ENCODE measurements at places on chromosomes 3 and 15. TPM values are rescaled to one million over a fixed set of nuclear protein-coding genes. Genes with fewer than 3 reads are reported as not detected.

DNA sequence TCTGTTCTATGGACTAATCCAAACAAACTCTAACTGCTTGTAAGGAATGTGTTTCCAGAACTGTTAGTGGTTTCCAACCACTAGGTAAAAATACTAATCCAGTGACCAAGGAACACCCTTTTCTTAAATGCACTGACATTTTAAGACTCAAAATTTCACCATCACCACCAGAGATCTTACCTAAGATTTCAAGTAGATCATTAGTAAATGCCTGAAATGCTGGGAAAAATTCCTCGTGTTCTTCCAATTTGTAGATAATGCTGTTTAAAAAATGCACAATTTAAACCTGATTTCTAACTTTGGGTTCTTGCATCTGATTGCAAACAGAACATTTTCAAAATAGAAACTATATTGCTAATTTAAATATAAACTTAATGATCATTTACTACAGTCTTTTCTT, 63.4 kb downstream of the ESYT3 start:
- no peak for DNase-seq

DNA sequence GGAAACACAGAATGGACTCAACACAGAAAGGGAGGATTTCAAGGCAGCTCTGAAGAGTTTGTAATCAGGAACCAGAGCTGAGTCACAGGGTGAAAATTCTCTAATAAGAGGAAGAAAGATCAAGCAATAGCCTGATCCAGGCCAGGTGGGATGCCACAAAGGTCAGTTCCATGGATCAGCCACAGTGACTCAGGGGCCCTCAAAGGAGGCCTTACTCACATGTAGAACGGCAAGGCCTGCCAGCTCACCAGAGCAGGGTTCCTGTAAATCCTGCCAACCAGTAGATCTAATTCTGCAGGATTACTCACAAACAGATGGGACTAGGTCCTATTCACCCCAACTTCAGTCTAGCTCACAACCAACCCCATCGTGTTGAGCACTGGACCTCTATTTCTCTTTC, 78.3 kb upstream of the PPP2R3A start:
- DNase-seq, result no peak

DNA sequence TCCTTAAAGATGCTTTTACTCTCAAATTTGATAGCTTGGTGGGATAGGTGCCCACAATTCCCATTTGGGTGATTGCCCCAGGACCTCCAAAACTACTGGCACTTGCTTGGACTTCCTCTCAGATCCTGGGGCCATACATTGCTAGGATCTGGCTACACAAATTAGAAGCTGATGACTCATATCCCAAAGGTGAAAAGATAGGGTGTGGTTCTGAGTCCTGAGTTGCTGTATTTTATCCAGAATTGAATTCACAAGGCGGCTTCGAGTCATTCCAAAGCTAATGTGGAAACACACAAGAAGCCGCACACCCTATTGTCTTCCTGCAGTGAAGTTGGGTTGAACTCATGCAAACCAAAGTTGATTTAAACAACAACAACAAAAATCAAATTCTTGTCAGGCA, 53.4 kb downstream of the DUT start:
- no peak for DNase-seq

DNA sequence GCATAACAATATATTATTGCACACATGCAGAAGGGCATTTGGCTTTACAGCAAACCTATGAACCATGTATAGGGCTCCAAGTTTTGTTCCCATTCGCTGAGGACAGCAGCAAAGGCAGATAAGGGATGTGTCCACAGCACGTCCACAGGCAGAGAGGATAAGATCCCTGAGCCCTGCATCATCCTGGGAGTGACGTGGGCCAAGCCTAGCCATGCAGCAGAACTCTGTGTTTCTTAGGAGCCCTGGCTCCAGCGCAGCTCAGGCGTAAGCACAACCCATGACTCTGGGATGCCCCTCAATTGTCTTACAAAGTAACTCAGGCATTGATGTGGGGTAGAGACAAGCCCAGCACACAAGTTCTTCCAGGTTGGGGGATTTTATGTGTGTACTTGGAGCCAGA, 194.3 kb upstream of the CTDSPL start:
- peak; percentile 77 for DNase-seq

- DNase-seq, result no peak
Observed at GRCh38 chr3:3753416-3753815, 45.8 kb upstream of the LRRN1 start.

- no peak for DNase-seq
Observed at GRCh38 chr3:14570089-14570488, 29.9 kb upstream of the GRIP2 start.

DNA sequence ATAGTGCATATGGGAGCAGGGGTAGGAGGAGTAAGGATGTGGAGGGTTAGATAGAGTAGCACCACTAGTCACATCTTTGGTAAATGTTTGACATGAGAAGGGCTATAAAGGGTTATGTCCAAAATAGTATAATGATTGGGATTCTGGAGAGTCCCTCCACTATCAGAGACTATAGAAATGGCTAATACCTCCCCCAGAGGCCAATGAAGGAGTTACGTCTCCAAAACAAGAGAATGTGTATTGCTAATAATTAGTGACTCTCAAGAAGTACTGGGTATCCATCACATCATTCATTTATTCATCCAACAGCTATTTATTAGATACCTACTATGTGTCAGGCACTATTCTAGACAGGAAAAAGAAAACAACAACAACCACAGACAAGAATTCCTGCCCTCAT, 203.7 kb upstream of the UMPS start:
- DNase-seq, result no peak

GRCh38 chr3:72335458-72336095, 512.7 kb downstream of the SHQ1 start:
- DNase-seq, result no peak

DNA sequence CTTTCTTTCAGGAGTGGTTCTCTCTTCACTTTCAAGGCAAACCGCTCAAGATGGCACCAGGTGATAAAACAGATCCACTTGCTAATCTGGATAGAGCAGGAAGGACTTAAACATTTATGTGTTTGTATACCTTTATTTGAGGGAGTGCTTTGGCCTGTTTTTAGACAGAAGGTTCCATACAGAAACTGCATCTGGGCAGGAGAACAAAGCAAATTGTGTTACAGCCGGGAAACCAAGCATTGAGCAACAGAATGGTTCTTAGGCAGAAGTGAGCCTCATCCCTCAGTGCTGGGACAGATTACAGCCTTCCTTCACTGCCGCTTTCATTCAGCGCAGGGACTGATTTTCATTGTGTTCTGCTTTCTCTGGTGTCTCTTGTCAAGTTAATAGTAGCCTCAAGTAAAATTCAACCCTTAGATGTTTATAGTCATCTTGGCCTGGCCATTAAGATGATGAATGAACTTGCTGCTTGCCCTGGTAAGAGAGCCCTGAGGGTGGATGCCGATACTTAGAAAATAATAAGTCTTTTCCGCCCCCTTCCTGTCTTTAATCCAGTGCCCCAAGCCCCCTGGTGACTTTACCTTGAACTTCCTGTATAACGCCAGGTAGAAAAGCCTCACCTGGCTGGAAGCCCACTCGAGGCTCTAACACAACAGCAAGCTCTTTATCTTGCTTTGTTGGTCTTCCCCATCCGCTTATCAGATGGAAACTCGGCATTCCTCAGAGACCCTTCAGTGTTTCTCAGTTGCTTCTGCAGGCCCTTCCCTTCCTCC, 168.0 kb upstream of the CTDSPL start:
- no peak for DNase-seq

The ARRDC4 gene
- total RNA-seq, result 15.0 TPM

Measured in Right ventricle myocardium superior (tissue), 1 donor.